ENCODE measurements at places on chromosomes 2 and 18. TPM values are rescaled to one million over a fixed set of nuclear protein-coding genes. Genes with fewer than 3 reads are reported as not detected.

- H3K27me3 ChIP-seq: peaks cover 4% of the 10 kb centered on the region
- H3K36me3 ChIP-seq: peaks cover 15% of the 10 kb centered on the region
- no peak overlapping the region for H3K27ac ChIP-seq
- peak overlapping the region; percentile 93 for H3K4me3 ChIP-seq
Observed at GRCh38 chr2:226798422-226799210, 1.0 kb downstream of the IRS1 start.

DNA sequence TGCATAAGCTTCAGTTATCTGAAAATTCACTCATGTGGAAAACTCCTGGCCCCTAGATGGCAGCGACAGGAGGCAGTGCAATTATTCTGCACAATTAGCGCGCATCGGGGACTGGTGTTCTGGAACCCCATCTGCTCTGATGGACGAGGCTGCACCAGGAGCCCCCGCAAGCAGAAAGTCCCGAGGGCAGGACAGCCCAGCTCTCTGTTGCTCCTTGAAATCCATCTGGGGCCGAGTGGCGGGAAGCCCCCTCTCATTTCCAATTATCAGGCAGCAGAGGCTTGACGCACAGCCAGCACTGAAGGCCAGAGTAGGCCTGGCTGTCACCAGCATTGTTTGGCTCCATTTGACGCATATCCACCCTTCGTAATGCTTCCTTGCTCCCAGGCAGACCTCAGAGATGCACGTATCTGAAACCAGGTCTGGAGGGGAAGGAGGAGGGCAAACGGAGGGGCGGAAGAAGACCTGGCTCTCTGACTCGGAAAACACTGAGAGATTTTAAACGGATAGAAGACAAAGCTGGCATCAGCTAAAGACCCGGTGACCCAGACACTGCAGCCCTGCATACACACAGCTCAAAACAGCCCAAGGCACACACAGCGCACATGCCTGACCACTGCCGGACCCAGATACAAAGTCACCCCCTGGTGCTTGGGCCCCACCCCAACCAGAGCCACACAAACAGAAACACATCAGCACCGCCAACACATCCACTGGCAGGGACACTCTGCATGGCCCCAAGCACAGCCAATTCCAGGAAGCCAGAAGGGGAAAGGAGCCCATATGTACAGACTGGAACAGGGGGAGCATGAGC is 69.8 kb downstream of the TNS1 start:
- H3K27me3 ChIP-seq: no peaks in the 10 kb centered on the region
- no peak overlapping the region for H3K27ac ChIP-seq
- H3K36me3 ChIP-seq: no peaks in the 10 kb centered on the region
- H3K4me3 ChIP-seq: no peak overlapping the region
- DNase-seq: no peak
- peaks cover 39% of the 10 kb centered on the region for H3K4me1 ChIP-seq

Gene KDM3A
- total RNA-seq: 55.4 TPM

Gene CFLAR
- 14.4 TPM for total RNA-seq

GRCh38 chr2:171267855-171268629 is 107.3 kb upstream of the TLK1 start:
- no peak for DNase-seq
- no peak overlapping the region for H3K27ac ChIP-seq
- no peaks in the 10 kb centered on the region for H3K27me3 ChIP-seq
- H3K4me3 ChIP-seq: no peak overlapping the region
- peaks cover 4% of the 10 kb centered on the region for H3K4me1 ChIP-seq
- no peaks in the 10 kb centered on the region for H3K36me3 ChIP-seq

Gene UGT1A3
- total RNA-seq: not detected

DNA sequence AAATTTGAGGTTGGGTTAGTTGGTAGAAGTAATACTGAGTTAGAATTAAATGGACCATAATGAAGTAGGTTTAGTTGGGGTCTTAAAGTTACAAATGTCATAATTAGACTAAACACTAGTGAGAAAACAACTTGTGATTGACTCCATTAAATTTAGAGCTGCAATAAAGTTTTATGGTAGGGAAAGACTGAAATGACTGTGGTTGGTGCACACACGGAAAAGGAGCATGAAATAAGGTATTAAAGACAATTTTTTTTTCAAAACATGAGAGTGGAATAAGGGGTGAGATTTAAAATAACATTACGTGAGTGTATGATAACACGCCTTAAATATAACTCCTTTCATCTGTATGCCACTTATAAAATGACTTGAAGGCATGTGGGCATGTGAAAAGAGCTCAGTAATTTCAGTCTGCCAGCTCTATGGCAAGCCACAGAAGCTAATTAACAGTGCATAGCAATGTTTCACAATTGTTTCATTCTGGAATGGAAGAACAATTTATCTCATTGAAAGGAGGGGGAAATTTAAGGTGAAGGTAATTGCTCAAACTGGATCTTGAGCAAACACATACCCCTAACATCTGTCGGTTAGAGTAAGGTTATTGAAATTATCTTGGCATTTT is 1.4 kb downstream of the FRZB start:
- no peak overlapping the region for H3K27ac ChIP-seq
- no peak for DNase-seq
- no peaks in the 10 kb centered on the region for H3K36me3 ChIP-seq
- H3K4me1 ChIP-seq: peaks cover 79% of the 10 kb centered on the region

DNA sequence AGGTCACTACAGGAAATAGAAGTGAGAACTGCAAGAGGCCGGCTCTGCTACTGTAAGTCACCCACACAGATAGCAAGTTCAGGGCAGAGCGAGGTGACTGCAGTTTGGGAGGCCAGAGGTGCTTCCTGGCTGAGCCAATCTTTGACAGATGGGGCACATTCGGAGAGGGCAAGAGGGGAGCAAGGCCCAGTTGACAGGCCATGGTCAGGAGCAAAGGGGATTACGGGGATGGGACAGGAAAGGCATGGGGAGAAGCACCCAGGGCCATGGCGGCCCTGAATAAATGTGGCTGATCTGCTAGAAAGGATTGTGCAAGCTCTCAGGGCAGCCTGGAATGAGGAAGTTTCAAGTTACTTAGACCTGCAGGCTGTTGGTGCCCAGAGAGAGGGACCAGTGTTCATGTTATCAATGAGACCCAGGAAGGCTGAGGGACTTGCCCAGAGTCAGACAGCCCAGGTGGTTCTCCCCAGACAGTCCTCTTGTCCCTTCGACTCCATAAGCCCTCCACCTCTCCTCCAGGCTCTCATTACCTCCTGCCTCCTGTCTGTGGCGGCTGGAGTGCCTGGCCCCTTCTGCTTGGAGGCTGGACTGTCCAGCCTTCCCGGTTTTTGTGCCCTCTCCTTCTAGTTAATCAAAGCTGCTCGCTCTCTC is 123.3 kb downstream of the CTIF start:
- DNase-seq: no peak
- peaks cover 10% of the 10 kb centered on the region for H3K36me3 ChIP-seq
- peaks cover 21% of the 10 kb centered on the region for H3K4me1 ChIP-seq
- H3K27ac ChIP-seq: peak overlapping the region; percentile 8

- no peak overlapping the region for H3K27ac ChIP-seq
- no peak for DNase-seq
- H3K36me3 ChIP-seq: no peaks in the 10 kb centered on the region
- no peaks in the 10 kb centered on the region for H3K27me3 ChIP-seq
- H3K4me1 ChIP-seq: peaks cover 17% of the 10 kb centered on the region
Observed at GRCh38 chr2:112273349-112273748, 2.0 kb upstream of the ZC3H6 start.

DNA sequence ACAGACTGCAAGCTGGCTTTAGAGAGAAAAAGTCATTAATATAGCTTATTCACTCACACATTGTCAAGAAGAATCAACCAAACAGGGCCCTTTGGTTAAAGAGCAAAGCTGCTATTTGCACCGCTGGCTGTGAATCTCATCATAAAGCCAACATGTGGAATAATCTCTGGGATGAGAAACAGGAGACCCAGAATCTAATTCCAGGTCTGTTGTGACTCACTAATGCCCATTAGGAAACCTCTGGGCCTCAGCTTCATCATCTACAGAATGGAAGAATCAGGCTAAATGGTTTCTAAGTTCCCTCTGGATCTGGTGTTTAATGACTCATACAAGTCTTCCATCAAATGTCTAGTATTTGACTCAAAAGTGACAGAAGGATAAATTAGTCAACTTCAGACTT is 591.7 kb upstream of the DDX18 start:
- H3K27me3 ChIP-seq: no peaks in the 10 kb centered on the region
- no peak for DNase-seq
- H3K36me3 ChIP-seq: peaks cover 10% of the 10 kb centered on the region
- no peak overlapping the region for H3K4me3 ChIP-seq

DNA sequence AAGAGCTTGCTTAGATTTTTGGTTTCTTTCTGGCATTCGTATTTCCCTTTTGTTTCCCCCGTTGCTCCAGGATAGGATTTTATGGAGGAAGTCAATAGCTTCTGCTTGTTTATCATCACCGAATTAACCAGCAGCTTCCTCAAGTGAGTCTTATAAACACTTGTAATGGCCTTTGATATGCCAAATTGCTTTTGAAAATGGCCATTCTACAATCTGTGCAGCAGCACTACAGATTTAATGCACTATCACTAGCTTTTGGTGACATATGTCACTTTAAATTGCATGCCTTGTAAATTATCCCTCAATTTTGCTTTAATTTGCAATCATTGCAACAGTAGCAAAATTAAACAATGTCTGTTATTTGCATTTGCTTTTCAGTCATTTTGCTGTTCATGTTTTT is 774.7 kb downstream of the METTL4 start:
- DNase-seq: no peak
- H3K4me3 ChIP-seq: no peak overlapping the region
- peaks cover 5% of the 10 kb centered on the region for H3K27me3 ChIP-seq
- no peak overlapping the region for H3K27ac ChIP-seq
- no peaks in the 10 kb centered on the region for H3K4me1 ChIP-seq

GRCh38 chr2:55155764-55156281 is 76.3 kb downstream of the CLHC1 start:
- no peaks in the 10 kb centered on the region for H3K27me3 ChIP-seq
- H3K36me3 ChIP-seq: no peaks in the 10 kb centered on the region
- DNase-seq: no peak
- H3K4me3 ChIP-seq: no peak overlapping the region
- H3K27ac ChIP-seq: peak overlapping the region; percentile 53

DNA sequence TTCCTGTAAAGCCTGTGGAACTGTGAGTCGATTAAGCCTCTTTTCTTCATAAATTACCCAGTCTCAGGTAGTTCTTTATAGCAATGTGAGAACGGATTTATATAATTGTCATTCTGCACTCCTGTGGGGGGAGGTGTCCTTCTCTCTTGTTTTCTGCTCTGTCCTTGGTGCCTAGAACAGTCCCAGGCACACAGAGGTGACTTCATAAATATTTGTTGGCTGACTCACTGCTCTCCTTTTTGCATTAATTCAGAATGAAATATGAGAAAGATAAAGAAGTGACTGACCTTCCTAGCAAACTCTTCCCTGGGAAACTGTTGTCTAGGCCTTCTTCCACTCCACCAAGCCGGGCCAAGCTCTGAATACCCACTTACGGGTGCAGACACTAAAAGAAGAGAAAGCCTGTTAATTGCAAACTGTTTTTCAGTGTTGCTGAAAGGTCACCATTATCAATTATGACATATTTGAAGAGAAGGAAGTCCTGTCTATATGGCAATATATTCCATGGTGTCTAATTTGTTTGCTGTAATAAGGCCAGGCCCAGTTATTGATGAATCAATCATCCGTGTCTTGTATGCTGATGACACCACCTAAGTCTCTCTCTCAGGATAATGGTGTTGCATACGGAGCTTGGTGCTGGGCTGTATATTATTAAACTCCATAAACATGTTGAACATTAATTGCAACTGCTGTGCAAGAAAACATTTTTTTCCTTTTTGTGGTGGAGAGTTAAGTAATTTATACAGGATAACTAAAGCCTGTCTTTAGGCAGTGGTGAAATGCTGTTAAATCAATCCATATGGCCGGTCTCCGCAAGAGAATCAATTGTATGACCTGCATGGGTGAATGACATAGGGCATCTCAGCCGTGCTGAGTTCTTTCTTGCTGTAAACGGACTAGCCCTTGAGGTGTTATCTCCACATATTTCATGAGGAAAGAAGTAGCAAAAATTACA is 567.5 kb downstream of the SLC4A3 start:
- no peaks in the 10 kb centered on the region for H3K4me1 ChIP-seq
- H3K27me3 ChIP-seq: no peaks in the 10 kb centered on the region
- H3K4me3 ChIP-seq: no peak overlapping the region

DNA sequence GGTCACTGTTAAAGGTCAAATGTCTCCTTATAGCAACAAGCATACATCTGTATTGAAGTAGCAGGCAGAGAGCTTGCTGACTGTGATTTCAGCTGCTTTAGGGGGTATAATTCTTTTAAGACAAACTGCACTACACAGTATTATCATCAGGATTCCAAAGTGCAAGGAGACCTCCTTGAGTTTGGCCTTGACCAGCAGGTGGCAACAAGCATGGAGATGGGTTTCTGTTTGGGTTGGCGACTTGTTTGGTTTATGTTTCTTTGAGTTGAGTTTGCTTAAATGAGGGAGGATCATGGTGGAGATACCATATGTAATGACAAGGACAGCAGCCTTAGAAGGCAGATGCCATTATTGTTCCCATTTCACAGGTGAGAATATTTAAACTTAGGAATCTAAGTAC is 681.0 kb upstream of the ID2 start:
- peaks cover 18% of the 10 kb centered on the region for H3K4me1 ChIP-seq
- H3K36me3 ChIP-seq: no peaks in the 10 kb centered on the region
- no peak overlapping the region for H3K27ac ChIP-seq
- H3K27me3 ChIP-seq: no peaks in the 10 kb centered on the region
- no peak for DNase-seq

DNA sequence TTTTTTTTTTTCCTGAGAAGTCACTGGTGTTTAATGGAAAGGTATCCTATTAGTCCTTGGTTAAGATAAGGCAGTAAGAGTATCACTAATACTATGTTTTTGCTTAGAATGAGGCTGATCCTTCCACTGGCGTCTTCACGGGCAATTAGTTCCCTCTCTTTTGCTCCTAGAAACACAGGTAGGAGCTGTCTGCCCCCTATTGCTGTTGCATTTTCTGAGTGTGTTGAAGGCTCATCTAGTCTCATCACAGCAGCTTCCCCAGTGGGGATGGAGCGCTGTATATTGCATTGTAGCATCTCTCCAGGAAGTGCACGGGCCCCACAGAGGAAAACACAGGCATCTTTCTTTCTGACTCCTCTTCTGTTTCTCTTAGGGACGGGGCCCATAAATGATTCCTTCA is 145.0 kb downstream of the NAPG start:
- peaks cover 5% of the 10 kb centered on the region for H3K4me1 ChIP-seq
- no peak overlapping the region for H3K4me3 ChIP-seq
- H3K36me3 ChIP-seq: peaks cover 2% of the 10 kb centered on the region

DNA sequence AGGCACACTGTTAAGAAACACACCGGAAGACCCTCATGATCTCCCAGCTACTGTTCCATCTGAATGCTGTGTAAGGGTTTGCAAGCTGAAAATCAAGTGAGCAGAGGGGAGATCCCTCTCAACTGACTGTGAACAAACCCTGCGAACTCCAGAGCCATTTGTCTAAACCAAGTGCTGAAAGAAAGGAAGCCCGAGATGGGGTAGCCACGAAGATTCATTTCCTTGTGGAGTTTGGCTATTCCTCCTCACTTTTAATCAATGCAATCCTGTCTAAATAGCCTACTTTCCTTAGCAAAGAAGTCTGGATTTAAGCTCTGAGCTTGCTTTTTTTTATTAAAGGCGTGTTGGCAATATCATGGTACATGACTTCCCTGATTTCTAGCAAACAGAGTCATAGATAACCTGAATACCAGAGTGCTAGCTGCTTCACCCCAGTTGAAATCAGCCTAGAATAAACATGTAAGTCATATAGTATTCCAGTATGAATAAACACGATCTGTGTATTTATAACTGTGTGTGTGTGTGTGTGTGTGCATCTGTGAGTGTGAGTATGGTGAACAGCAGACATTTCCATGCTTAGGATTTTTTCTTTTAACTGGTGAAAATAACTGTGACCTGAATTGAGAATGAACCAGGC is 365.2 kb downstream of the ZNF521 start:
- H3K4me3 ChIP-seq: peak overlapping the region; percentile 68
- H3K27ac ChIP-seq: peak overlapping the region; percentile 97
- no peaks in the 10 kb centered on the region for H3K36me3 ChIP-seq
- no peaks in the 10 kb centered on the region for H3K27me3 ChIP-seq

Measured in neural crest cell (in vitro differentiated cells).